Liver (tissue), 10 donors: ENCODE measurements at places on chromosomes 11 and 22. TPM values are rescaled to one million over a fixed set of nuclear protein-coding genes. Genes with fewer than 3 reads are reported as not detected.

Gene FHIP1B
- total RNA-seq, result 21.2 TPM

Gene PGA4
- total RNA-seq, result 4.5 TPM

Gene RIMBP3B
- total RNA-seq, result not detected

Gene SLC22A8
- total RNA-seq, result not detected

Gene BRMS1
- 12.0 TPM for total RNA-seq

Gene SULT4A1
- 0.37 TPM for total RNA-seq
